Sciatic nerve (tissue), 2 donors: ENCODE measurements at places on chromosomes 1 and 21. TPM values are rescaled to one million over a fixed set of nuclear protein-coding genes. Genes with fewer than 3 reads are reported as not detected.

ADORA1 gene
- 1.8 TPM for total RNA-seq

HSD17B7 gene
- total RNA-seq: 26.3 TPM

FCER1A gene
- total RNA-seq: 3.5 TPM

LIN9 gene
- 1.8 TPM for total RNA-seq

LAPTM5 gene
- total RNA-seq: 65.0 TPM

DNA sequence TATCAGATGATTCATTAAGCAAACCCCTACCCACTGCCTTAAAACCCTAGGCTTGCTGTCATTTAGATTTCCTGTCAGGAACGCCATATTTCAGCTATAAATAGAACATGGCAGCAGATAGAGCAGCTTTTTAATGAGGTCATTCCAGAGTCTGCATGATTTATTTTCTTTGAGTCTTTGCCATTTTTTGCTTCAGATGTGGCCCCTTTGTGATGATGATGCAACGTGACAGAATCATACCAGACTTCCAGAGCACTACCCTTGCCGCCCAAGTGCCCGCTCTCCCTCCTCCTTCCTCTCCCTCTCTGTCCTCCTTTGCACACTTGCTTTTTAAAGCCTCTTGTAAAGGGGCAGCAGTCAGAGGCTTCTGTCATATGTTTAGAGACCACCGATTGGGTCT, 55.5 kb upstream of the TRIM67 start:
- no peak for DNase-seq

- no peak for DNase-seq
Observed at GRCh38 chr1:71796006-71796405, 486.3 kb downstream of the NEGR1 start.

GRCh38 chr1:93728480-93729131, 47.0 kb upstream of the BCAR3 start:
- DNase-seq: no peak

- DNase-seq: no peak
Observed at GRCh38 chr1:24382165-24382577, 31.4 kb downstream of the STPG1 start.

CA6 gene
- total RNA-seq: not detected

OR2L8 gene
- total RNA-seq: 0.53 TPM

THEM5 gene
- total RNA-seq: not detected

- DNase-seq: no peak
Observed at GRCh38 chr1:111908011-111908621, 81.4 kb downstream of the KCND3 start.

- no peak for DNase-seq
Observed at GRCh38 chr1:87521452-87521851, 192.8 kb downstream of the LMO4 start.

DNA sequence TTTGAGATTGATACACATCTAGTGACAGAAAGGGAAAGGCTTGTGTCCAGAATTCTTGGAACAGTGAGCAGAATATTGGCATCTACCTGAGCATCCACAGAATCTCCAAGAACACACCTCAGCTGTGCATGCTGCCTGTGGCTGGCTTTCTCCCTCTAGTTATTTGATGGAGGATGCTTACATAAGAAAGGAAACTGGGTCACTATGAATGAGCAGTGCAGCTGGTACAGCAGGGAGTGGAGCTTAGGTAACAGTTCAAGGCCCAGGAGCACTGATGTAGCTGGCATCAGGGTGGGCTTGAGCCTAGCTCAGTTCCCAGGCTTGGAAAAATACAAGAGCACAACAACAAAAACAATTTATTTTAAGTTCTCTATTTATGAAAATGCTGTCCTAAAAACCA, 26.3 kb downstream of the RGS8 start:
- DNase-seq: no peak

GRCh38 chr1:199205740-199206441, 567.1 kb downstream of the PTPRC start:
- DNase-seq: no peak

DNA sequence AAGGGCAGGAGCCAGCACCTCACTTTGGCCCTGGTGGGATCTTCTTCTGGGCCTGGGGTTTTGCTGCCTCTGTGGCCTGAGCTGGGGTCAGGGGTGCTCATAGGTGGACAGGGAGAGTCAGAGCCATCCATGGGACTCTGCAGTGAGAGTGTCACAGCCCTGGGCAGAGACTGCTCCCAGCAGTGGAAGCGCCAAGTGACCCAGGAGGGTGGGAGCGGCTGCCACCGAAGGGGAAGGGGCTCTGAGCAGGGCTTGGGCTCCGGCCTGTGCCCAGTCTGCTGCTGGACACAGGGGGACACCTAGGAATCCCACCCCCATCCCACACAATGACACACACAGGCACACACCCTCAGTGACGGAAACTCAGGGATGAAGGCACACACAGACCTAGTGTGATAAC, 368 bp downstream of the CLCNKB start:
- DNase-seq: no peak

DNA sequence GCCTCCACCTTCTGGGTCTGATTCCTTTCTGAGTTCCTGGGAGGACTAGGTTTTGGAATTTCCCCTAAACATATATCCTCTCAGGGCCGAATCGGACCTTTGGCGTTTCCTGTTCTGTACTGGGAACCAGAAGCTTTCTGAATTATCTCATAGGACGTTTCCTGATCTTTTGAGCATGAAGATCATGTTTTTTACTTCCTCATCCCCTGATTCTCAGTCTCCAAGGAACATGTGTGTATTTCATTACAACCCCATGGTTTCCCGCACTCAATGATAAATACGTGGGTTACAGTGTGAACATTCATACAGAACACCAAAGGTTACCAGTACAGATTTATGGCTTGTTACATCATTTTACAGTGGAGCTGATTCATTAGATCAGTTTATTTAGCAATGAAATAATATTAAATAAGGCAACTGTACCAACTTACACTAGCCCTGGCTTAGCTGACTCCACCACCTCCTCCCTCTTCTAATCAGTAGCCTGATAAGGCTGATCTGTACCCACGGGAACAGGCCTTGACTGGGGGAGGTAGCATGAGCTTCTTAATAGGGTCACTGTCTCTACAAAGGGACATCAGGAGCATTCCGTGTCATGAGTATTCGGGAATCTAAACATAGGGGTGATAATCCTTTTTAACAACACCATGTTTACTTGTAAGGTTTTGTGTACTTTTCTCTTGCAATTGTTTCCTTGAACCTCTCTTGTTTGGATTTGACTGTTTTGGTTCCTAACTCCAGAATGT, 57.8 kb upstream of the ERRFI1 start:
- DNase-seq: no peak

DNA sequence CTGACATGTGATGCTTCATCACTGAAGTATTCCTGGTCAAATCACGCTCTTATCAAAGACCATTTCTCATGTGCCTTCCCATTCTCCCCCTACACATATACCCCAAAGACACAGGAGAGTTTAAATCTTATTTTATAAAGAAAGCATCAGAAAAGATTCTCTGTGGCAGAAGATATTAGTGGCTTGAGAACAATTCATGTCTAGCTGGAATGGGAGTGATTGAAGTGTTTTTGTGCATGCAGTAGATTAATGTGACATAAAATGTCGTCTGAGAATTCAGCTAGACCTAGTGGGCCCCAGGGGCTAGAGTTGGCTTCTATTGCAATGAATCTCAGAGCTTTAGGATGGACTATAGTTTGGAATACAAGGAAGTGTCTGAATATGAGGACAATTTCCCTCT, 163.9 kb downstream of the HUNK start:
- DNase-seq: no peak

DNA sequence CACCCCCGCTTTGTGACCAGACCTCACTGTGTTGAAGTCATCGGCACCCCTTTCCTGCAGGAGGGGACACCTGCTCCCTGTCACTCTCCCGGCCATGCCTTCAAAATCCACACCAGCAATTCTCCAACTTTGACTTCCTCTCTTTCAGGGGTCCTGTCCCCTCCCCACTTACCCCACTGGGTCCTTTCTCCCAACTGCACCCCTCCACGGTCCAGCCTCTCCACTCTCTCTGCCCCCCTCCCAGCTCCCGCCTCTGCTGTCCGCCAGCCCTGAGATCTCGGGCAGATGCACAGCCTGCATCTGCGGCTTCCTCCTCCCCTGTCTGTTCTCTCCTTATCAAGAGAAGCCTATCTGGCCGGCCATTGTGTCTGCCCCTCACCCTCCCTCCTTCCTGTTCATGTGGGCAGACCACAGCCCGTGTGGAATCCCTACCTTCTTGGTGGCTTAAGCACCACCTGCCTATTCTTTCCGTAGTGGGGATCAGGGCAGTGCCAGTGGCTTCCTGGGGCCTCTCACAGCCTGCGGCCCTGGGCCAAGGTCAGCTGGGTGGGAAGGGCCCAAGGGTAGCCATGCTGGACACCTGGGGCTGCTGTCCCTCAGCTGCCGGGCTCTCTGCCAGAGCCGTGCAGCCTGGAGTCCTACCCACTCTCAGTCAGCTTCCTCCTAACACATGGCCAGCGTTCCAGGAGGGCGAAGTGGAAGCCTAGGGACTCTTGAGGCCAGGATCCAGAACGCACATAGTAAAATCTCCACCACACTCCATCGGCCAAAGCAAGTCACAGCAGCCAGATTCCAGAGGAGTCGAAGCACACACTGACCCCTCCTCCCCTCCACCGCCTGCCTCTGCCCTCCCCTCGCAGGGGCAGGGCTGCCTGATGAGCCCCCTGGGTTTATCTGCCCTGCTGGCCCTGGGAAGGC, 5.1 kb upstream of the HES4 start:
- no peak for DNase-seq

C1orf115 gene
- total RNA-seq: 24.3 TPM

- no peak for DNase-seq
Observed at GRCh38 chr1:89609781-89610456, 23.0 kb upstream of the LRRC8C start.

SPRR2B gene
- total RNA-seq: not detected

GRCh38 chr21:46675595-46676280, 40.3 kb downstream of the PRMT2 start:
- no peak for DNase-seq

GRCh38 chr1:43622901-43623780, 26.8 kb upstream of the KDM4A start:
- DNase-seq: no peak

KCNA3 gene
- total RNA-seq: 0.85 TPM

GRCh38 chr21:15797577-15798363, 68.0 kb downstream of the USP25 start:
- DNase-seq: no peak

WNT3A gene
- total RNA-seq: not detected

TMEM81 gene
- total RNA-seq: 2.8 TPM

- no peak for DNase-seq
Observed at GRCh38 chr1:242824435-242824834, 299.9 kb upstream of the PLD5 start.

ITLN2 gene
- total RNA-seq: not detected

DNA sequence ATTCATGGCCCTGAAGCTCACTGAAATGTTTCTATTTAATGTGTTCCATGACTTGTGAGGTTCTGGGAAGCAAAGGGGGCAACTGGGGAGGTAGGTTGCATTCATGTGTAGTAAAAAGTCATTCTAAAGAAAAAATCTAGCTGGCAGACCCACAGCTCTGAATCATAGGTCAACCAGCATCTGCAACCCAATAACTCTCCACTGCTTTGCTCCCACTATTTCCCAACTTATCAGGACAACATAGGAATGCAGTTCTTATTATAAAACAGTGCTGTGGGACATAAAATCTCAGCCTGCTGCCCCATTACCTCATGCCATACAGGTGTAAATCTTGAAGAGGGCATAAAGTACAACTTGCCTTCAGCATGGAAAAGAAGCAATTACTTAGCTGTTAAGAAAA, 576.1 kb upstream of the PTBP2 start:
- DNase-seq: no peak

DNA sequence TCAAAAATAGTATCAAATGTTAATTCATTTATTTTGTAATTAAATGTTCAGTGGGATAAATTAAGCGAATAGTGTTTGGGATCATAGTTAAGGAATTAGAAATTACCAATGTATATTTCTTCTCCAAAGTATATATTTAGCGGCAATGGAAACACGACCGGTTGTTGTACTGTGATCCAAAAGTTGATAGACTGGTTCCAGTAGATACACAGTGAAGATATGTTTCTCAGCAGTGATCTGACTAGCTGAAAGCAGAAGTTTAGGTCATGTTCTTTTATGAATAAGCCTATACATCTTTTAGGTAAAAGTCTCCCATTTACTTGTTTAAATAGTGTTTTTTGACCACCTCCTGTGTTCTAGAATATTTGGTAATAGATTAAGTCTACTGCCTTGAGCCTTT, 8.8 kb downstream of the USP16 start:
- DNase-seq: no peak

KRTAP11-1 gene
- total RNA-seq: not detected

CAPN2 gene
- total RNA-seq: 186 TPM

DNA sequence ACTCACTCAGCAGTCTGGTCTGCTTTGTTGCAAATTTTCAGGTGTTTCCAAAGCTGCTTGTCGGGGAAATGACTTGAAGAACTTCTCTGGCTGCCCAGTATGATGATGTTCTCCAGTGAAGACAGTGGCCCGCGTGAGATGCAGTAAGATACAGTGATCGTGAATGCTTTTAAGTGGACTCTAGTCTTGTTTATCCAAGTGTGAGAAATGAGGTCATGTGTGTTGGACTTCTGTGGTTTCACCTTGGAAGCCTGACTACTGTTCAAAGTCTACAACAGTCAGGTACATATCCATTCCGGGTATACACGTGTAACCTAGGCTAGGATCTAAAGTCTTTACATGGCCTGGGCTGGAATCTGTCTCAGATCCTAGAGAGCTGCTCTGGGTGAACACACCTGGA, 29.1 kb downstream of the ZNF695 start:
- no peak for DNase-seq

LEFTY1 gene
- total RNA-seq: 0.89 TPM

- DNase-seq: no peak
Observed at GRCh38 chr1:88111816-88112215, 572.3 kb upstream of the PKN2 start.

DNA sequence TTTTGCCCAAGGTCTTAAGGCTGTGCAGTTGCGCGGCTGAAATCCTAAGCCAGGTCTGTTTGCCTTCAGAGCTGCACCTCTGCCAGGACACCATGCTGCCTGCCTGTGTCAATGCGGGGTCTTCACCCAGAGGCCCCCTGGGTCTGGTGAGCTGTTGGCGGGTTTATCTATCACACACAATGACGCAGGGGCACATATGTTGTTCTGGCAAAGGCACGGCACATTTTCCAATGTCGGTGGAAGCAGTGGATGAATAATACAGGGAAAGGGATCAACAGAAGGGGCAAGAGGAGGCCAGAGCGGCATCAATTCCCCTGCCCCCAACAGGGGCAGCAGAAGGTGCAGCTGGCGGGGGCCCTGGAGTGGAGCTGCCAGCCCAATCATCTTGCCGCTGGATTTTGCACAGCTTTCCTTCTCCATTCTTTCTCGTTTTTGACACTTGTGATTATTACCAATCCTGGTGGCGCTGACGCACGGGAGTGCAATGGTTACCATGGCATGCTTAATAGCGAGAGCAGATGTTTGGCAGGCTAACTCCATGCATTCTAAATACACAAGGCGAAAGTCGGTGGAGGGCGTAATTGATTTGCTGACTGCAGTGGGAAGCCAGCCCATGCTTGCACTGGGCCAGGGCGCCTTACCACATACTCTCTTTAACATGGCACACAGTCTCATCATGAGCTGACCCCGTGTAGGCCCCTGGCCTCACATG, 45.8 kb upstream of the CYP2J2 start:
- no peak for DNase-seq

GRCh38 chr21:40575976-40576375, 271.0 kb downstream of the DSCAM start:
- no peak for DNase-seq

GRCh38 chr1:40036574-40036973, 4.0 kb upstream of the CAP1 start:
- DNase-seq: no peak

CNR2 gene
- 0.09 TPM for total RNA-seq
